ENCODE measurements at places on chromosomes 2 and 18.

DNA sequence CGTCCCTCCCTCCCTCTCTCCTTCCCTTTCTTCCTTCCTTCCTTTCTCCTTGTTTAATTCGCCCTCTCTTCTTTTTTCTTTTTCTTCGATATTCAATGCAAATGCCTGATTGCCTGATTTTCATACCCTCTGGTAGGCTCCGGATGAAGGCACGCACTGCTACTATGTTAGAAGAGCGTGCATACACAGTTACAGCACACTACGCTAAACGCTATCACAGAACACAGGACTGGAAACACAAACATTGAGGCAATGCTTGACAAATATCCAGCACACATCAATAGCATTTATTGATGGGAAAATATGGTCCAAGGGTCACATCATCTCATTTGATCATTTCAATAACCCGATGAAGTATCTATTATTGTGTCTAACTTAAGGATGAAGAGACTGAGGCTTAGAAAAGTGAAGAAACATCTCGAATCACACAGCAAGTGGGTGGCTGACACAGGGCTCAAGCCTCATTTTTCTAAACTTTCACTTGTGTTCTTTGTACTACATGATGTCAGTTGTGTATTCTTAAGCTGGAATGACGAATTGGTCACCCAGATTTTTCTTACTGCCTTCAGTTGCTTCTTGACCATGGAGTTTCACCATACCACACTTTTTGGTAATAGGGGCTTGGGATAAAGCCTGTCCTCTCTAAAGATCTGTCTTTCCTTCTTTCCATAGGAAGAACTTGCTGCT lies 101.8 kb downstream of the TRIB2 start:
- no peak for DNase-seq

GRCh38 chr18:49591271-49591670 lies 29.4 kb downstream of the LIPG start:
- no peak for DNase-seq

GRCh38 chr2:134268265-134268664 lies 14.4 kb downstream of the MGAT5 start:
- DNase-seq, result no peak

- DNase-seq, result no peak
Measured at GRCh38 chr2:54590216-54591120, 133.0 kb upstream of the EML6 start.

DNA sequence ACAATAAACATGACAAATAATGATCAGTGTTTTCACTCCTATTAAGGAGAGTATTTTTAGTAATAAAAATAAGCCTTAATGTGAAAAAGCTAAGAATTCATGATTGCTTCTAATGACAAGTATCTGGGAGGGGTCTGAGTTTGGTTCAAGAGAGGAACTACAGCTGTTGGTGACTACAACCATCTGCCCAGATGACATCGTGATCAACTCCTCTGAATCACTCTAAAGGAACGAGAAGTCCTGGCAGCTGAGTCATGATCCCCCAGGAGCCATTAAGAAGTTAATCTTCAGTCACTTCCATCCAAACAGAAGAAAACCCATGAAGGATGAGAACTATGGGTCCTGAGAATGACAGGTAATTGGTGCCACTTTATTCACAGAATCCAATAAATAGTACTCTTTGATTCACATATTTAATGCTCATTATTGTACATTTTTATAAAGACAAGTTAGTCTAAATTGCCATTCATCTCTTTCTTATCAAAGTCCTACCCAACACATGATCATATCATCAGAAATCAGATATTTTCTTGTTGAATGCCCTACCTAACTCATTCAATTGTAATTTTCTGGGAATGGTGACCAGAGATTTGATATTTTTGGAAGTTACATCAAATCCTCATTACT lies 6.8 kb downstream of the TFPI start:
- DNase-seq, result no peak

DNA sequence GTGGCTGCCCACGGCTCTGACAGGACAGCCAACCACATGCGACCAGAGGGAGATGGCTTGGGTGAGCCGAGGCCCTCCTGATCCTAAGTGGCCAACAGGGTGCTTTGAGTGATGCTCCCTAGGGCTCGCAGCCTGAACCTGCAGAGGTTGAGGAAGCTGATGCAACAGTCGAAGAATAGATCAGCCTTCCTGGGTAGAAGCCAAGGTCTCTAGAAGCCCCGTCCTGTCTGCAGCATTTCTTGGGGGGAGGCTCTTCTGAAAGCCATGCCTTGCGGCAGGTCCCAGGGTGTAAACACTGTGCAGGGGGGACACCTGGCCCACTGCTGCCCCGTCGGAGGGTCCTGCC lies 136.4 kb downstream of the HDAC4 start:
- no peak for DNase-seq

Measured in CD4-positive, alpha-beta T cell treated with Interleukin-1 beta for 1 hour (primary cell).